ENCODE measurements at places on chromosomes 3 and 15. TPM values are rescaled to one million over a fixed set of nuclear protein-coding genes. Genes with fewer than 3 reads are reported as not detected.

DNA sequence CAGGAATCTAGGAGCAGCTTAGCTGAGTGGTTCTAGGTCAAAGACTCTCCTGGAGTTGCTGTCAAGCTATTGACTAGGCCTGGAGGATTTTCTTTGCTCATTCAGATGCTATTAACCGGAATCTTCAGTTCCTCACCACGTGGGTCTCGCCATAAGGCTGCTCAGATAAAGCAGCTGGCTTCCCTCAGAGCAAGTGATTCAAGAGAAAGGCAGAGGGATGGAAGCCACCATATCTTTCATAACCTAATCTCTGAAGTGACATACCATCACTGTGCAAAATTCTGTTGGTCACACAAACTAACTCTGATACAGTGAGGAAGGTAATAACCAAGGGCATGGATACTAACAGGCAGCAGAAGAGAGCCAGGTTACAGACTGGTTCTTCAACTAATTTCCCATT, 72.7 kb upstream of the FLNB start:
- no peak for DNase-seq

DNA sequence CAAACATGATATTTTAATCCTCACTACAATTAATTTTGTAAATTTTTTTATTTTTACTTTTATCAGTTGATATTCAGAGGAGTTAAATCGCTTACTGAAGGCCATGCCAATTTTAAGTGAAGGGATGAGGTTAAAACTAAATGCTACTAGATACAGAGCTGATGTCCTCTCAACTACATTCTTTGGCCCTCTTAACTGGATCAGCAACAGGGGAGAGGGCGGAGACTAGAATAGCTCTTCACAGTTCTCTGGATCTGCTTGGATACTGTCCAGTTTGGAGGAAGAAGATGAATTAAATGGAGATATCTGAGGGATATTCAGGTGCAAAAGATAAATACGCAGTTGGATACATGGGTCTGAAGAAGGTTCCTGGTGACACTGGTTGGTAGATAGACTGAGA, 85.6 kb upstream of the LYSMD4 start:
- DNase-seq: no peak

GRCh38 chr3:40939030-40939740, 260.1 kb upstream of the CTNNB1 start:
- DNase-seq: no peak

DNA sequence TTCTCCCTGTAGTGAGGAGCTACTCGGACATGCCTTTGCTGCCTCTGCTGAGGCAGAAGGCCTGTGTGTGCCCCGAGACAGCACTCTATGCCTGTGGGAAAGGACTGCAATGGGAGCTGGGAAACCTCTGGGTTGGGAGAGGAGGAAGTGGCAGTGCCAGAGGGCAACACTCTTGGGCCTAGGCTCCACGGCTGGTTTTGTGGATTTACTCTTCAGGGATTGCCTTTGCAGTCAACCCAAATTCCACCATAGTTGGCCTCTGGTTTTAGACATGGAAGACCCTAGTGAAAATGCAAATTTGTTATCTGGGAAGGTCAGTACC, 46.8 kb downstream of the ITGA11 start:
- DNase-seq: peak; percentile 47

DNA sequence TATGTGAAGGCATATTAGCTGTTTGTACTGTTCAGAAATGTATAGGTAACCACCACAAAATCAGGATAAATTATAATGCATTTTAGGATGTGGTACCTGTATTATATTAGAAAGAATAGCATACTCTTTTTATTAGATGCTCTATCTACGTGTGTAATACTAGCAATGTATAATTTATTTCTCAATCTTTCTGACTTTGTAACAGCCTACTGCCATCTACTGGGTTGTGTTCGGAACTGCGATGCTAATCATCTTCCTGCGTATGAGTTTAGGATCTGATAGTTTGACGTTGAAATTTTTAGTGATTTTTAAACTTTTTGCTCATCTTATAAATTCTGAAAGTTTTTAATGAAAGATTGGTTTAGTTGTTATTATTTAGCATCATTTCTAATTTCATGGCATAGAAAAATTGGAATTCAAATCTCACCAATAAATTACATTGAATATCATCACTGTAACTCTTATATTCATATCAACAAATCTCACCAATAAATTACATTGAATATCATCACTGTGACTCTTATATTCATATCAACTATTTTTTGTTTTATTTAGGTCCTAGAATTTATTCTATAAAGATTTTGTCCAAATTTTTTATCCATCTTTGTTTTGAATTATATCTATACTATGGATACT, 322.7 kb upstream of the ZNF717 start:
- DNase-seq: no peak

The LMOD3 gene
- not detected for total RNA-seq

GRCh38 chr3:7205962-7206361, 345.0 kb downstream of the GRM7 start:
- DNase-seq: no peak

DNA sequence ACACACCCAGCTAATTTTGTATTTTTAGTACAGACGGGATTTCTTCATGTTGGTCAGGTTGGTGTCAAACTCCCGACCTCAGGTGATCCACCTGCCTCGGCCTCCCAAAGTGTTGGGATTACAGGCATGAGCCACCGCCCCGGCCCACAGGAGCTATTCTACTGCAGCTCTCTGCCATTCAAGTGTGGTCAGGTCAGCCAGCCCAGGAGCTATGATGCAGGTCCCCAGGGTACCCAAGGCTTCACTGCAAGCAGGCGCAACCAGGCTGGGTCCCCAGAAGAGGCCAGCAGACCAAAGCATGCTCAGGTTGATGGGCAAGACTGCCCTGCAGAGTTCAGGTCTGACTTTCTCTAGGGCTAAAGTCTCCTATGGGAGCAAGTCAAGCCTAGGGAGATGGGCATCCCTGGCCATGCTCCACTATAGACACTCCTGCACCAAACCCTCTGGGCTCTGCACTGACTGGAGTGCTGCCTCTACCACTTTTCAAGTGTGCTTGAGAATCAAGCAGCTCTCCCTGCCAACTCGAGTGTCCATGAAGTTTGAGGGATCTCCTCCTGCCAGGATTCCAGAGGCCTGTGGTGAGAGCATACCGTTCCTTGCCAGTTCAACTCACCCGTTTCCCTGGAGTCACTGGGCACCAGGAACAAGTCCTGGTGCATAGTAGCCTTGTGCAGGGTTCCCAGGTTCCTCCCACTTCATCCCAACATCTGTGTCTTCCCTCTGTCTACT, 30.9 kb downstream of the MYO9A start:
- no peak for DNase-seq

DNA sequence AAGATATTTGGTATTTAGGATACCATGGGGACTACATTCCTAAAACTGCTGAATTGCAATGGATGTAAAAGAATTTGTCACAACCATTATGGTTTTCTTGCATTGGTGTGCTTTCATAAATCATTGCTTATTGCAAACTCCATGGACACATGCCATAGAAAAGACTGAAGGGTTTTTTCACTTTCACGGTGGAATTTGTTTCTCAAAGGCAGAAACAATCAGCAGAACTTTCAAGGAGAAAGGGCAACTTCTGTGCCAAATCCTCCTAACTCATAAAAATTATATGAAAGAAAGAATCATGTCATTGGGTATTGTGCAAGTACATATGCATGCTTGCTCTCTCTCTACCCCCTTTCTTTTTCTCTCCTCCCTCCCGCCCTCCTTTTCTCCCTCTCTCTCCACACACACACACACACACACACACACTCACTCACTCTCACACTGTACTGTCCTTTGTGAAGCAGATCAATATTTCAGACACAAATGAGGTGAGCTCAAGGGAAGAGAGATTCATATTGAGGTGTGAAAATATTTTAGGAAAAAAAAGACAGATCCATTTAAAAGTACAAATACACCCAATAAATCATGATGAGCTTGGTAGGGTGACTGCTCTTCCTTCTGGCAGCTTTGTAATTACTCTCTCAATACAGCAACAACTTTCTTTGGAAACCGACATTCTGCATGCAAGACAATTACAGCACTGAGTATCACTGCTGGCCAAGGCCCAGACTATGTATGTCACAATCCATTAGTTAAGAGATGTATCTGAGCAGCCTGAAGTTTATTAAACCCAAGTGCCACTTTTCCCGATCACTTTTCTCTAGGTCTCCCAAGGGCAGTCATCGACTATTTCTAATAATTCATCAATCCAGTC, 492.6 kb downstream of the TUSC7 start:
- DNase-seq: no peak

- no peak for DNase-seq
Observed at GRCh38 chr15:80526556-80527340, 122.6 kb downstream of the ARNT2 start.

The CPLX3 gene
- not detected for total RNA-seq

DNA sequence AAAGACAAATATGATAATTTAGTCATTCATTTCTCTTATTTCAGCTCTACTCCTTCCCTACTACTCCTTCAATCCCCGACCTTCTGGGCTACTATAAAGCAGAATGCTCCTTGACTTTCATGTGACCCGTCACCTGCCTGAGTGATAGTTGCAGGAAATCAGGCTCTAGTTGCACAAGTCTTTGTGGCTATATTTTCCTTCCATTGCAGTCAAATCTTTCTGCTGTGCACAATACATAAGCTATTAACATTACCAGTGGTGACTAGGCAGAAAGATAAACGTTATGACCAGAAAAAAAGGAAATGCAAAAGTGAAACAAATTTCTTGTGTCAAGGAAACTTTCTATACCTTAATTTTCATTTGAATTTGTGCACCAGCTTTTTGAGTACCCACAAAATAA, 2.3 kb downstream of the SUCNR1 start:
- DNase-seq: no peak

GRCh38 chr3:34016925-34017587, 218.6 kb downstream of the PDCD6IP start:
- no peak for DNase-seq

Data from posterior vena cava (tissue), 2 donors.